Hematopoietic multipotent progenitor cell treated with erythropoietin and hydrocortisone succinate and interleukin-3 and kit ligand, for 6 days (in vitro differentiated cells): ENCODE measurements at places on chromosomes 16 and 17.

DNA sequence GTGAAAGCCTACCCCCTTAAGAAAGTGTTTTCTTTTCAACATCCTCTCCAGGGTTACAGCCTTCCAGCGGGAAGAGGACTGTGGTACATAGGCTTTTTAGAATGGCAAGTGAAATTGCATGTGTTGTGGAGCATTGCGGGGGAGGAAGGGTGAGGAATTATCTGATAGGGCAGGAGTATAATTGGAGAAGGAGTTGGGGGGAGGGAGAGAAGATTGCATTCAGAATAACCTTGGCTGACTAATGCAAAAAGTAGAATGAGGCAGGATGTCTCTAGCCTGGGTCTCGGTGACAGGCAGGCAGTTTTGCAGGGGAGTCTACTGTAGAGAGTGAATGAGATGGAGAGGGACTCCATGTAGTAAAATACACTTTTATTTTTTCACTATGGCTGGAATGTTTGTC, 2.4 kb upstream of the CDH8 start:
- no peak for DNase-seq

DNA sequence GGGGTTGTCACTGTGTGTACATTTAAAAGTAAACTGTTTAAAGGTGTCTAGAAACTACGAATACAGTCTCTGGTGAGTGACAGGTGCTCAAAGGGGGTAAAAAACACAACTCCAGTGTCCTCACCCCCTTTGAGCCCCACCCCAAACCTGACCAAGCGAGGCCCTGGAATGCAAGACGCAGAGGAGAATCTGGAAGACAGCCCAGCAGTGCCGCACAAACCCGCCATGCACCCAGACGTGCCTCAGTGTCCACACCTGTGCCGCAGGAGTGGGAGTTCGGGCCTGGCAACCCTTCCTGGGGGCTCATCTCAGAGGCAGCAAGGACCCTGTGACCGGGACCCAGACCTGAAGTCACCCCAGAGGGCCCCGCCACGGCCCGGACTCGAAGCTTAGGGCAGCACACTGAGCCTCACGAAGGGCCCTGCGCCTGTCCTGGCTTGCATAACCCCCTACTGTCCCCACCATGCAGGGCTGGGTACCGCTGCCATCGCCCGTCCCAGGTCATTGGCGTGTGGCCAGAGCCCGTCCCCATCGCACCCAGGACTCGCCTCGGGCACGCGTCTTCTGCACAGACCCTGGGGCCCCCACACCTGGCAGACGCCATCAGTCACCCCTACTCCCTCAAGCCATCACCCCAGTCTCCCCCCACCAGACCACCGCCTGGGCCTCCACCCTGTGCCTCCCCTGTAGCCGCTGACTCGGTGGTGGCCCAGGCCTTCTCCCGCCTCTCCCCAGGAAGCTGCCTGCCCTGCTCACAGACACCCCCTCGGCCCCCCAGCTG, 33.0 kb upstream of the ZC3H18 start:
- DNase-seq: peak; percentile 66

DNA sequence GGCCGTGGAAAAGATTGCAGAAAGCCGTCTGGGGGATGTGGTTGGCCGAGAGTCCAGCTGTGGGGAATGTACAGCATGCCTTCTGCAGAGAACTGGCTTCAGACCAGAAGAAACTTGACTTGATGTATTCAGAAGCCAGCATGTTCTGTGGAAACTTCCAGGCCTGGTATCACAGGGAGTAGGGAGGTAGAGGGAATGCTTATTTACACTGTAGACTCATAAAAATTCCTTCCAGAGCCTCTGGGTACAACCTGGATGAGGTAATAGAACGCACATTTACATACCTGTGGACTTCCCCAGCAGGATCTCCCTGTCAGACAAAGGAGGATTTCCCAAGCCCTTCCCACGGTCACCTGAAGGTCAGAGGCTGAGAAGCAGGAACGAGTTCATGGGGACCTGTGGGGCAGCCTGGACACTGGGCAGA, 11.8 kb upstream of the GAS7 start:
- DNase-seq: no peak

GRCh38 chr16:81885976-81886586, 107.0 kb downstream of the PLCG2 start:
- peak; percentile 70 for DNase-seq

DNA sequence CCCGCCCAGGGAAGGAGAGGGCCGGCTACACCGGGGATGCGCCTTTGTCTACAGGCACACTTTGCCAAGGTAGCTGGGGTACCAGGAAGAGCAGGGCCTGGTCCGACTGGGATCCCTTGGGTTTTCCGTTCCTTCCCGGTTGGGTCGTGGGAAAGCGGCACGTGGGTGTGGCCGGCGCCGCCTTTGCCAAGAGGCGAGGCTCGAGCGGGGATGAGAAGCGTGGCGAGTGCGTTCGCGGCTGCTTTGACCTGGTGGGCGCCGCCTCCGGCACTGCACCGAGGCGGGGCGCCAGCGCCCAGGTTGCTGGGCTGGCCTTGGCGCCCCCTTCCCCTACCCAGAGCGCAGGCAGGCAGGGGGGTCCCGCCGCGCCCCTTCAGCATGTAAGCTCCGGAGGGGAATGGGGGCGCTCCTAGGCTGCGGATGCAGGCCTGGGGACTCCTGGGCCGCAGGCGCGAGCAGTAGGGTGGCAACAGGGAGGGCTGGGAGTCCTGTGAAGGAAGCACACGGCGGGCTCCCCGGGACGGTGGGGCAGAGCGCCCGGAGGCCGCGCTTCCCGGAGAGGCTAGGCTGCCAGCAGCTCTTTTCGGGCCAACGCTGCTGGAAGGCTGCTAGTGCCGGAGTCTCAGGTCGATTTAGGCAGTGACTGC, 2.0 kb downstream of the HAS3 start:
- DNase-seq: peak; percentile 36

GRCh38 chr16:64182985-64183384, 938.9 kb downstream of the CDH11 start:
- DNase-seq: no peak

- no peak for DNase-seq
Measured at GRCh38 chr16:55052741-55053415, 122.2 kb downstream of the IRX5 start.

DNA sequence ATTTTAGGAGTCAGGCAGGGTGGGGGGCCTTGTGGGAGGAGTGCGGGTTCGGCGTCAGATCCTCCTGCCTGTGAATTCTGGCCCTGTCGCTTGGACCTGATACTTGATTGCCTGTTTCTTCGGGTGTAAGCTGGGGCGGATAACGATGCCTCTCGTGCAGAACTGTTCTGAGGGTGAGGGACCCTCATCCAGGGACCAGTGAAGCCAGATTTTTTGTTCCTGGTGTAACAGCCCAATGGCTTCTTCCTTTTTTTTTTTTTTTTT, 1.3 kb downstream of the TBCD start:
- no peak for DNase-seq

DNA sequence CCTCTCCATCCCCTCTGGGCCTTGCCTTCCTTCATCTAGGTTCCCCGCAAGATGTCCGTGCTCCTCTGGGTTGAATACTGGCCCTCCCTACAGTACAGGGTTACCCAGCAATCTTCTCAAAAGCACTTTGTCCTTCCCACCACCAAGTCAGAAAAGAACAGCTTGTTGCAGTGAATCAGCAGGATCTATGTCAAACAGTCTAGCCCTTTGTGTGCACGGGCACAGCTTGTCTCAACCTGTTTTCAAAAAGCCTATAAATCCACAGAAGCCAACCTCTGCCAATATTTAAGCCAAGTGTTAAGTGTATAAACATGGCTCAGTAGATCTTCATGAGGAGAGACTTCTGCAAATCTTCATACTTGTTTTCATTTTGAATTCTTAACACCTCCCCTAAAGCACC, 25.2 kb downstream of the C17orf67 start:
- no peak for DNase-seq

DNA sequence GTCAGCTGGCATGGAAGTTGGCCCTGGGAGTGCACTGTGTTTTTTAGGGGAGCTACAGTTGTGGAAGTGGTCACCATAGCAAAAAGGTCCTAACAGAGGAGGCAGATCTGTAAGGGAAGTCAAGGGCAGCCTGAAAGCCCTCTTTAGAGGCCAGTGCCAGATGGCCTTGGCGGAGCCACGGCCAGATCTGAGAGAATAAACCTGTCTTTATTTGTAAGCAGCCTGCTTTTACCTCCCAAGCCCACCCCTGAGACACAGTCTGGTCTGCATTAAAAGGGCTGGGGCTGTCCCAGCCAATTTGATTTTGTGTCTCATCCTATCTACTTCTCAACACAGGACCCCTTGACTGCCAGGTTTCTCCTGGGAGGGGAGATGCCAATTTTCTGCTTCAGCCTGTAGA, 51.0 kb upstream of the NOL11 start:
- no peak for DNase-seq

DNA sequence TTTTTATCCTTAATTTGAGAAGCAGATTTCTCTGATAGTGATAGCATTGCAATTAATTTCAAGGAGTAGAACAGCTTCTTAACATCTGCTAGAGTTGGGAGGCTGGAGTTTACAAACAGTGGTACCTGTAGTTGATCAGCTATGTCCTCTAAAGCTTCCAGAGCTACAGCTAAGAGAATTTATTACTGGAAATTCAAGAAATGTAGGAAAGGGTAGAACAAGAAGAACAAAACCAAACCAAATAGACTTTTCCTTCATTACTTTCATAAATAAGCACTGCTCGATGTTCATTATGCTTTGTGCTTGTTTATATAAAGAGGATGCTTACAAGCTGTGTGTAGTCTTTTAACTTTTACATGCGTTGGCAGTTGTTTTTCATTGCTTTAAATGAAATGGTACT, 333.6 kb upstream of the TBX2 start:
- no peak for DNase-seq

- no peak for DNase-seq
Measured at GRCh38 chr16:48158296-48158695, 2.5 kb upstream of the ABCC12 start.

- no peak for DNase-seq
Measured at GRCh38 chr16:55045756-55046460, 115.2 kb downstream of the IRX5 start.

DNA sequence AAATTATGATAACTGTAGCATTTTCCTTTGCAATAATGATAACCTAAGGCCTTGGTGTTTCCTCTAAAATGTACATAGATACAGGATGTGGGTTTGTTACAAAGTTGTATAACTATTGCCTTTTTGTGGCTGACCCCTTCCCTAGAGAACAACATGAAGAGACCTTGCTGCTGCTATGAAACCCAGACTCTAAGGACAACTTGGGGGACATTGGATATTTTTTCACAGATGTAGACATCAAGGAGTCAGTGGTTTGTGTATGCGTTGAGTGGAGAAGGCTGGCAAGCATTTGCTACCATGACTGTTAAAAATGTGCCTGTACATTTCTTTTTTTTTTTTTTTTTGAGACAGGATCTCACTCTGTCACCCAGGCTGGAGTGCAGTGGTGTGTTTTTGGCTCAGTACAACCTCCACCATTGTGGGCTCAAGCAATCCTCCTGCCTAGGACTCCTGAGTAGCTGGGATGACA, 12.3 kb downstream of the HMOX2 start:
- DNase-seq: peak; percentile 36

DNA sequence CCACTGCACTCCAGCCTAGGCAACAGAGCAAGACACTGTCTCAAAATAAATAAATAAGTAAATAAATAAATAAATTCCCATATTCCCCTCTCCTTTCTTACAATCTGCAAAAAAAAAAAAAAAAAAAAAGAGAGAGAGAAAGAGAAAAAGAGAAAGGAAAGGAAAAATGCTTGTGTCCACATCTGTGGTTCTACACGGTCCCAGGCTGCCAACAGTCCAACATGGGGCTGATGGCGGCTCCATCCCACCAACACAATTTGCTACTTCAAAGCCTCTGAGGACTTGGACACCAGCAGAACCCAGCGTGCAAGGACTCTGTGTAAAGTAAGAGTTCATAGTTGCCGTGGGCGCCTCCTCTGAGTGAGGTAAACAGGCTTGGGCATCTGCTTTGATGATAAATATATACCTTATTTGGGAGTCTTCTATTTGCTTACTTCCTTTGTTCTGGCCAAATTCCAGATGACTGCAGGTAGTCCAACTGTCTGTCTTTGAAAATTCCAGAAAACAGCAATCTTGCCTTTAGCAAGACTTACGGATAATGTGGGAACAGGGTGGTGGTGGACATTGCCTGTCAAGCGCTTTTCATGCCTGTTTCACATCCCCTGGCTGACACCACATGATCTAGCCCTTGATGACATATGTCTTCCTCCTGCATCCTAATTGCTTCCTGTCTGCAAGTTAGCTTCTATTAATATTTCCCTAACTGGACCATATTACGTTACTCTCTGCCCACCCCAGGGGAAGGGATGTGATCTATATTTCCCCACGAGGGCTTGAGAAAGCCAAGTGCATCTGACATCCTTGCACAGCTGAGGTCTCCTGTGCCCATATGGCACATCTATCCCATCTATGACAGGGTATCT, 10.1 kb downstream of the LITAF start:
- no peak for DNase-seq

DNA sequence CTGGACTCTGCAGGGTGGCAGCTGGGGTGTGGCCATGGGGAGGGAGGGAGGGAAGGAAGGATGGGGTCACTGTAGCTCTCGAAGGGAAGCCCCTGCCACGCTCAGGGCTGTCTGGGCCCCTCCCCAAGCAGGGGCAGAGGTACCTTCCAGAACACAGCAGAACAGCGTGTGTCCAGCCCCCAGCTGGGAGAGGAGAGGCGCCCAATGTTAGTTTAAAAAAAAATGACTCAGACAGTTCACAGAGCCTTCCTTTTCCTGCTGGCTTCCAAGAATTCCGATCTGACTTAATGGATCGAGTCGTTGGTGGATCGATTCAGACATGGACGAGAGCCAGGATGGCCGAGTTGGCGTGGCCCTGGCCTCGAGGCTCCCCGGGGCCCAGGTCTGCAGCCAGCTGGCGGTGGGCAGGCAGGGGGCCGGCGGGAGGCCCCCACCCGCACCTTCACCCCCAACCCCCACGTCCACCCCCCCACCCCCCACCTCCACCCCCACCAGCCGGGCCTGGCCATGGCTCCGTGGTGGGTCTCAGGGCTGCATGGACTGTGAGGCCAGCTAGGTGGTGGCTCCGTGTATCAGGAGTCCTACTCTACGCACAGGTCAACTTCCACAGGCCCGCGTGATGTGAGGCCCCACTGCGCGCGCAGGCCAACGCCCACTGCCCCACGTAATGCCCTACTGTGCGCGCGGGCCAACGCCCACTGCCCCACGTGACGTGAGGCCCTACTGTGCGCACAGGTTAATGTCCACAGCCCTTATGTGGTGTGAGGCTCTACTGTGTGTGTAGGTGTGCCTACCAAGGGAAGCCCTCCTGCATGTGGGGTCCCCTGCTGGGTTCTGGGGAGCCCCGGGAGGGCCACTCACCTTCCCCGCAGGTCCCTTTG, 21.8 kb downstream of the CACNA1H start:
- no peak for DNase-seq
